ENCODE measurements at places on chromosomes 13 and 19.

DNA sequence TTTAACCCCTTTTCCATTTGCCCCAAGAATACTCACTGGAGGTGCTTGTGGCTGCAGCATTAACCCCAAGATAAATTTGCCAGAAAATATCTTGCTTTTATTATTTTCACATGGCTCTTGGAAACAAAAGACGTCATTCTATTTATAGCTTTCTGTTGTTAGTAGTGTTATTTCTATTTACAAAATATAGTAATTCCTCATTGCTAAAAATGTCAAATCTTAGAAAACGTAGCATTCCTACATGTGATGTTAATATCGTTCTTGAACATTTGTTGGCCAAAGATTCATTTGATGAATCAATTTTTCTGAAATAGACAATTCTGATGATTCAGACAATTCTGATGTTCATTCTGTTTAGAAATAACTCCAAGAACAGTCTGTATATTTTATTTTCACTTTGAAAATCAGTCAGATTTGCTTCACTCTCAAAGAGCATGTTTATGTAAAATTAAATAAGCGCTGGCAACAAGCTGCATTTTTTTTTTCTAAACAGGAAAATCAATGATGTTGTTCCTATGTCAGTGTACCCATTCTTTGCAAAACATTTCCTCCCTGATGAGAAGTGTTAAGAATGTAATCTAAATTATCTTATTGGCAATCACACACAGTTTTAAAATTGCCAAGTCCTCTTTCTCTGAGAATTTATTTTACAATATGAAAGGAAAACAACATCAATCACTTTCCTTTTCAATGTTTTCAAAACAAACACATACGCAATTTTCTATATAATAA lies 334.0 kb downstream of the KCTD12 start:
- DNase-seq = no peak

GRCh38 chr19:51803519-51803918 lies 8.6 kb downstream of the FPR3 start:
- DNase-seq = no peak

DNA sequence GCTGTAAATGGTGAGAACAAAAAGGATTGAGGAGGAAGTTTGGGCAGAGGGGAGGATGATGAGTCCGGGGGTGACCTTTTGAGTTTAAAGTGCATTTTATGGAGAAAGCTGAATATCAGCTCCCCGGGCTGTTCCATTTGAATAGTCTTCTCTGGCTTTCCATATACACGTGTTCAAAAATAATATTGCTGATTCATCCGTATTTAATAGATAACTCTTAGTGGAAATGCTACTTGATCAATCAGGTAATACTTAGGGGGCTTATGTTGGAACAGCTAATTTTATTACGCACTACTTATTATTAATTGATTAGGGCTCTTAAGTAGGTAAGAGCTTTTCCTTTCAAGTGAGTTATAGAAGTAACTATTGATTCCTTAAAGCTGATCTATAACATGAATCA lies 76.4 kb downstream of the ERCC5 start:
- DNase-seq = no peak

GRCh38 chr13:43079392-43079931 lies 56.1 kb downstream of the DNAJC15 start:
- no peak for DNase-seq

- DNase-seq = no peak
Observed at GRCh38 chr13:72195044-72195704, 328.2 kb upstream of the DACH1 start.

DNA sequence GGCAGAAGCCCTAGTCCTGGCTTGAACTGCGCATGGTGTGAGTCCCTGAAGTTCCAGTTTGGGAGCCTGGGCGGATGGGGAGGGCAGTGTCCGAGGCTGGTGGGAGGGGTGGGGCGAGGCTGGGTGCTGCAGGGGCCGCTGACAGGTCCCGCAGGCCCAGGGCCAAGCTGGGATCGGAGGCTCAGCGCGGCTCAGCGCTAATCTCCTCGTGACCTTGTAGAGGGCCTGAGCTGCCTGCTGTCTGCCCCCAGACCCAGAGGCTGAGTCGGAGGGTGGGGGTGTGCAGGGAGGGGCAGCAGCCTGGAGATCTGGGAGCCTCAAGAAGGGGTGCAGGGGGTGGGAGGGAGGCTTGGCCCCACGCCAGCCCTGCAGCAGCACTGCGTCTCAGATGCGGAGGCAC lies 3.0 kb downstream of the ATP1A3 start:
- DNase-seq = no peak

GRCh38 chr19:22526661-22527272 lies 104.6 kb upstream of the ZNF98 start:
- no peak for DNase-seq

- DNase-seq = no peak
Observed at GRCh38 chr19:29293736-29294342, 80.9 kb upstream of the UQCRFS1 start.

DNA sequence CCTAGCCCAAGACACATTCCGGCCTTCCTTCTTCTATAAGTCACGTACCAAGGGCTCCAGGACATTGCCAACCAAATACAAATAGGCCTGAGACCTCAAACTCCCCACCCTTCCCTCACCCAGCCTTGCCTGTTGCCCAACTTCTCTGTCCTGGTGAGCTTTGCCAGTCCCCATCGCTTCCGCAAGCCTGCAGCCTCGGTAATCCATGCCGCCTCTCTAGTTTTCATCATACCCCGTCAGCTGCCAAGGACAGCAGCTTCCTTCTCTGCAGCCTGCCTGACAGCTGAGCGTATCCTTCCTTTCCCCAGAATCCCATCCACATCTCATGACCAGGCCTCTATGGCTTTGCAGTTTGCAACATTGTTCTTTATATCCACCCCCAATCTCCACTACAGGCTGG lies 36.6 kb upstream of the POMP start:
- DNase-seq = peak; percentile 67

DNA sequence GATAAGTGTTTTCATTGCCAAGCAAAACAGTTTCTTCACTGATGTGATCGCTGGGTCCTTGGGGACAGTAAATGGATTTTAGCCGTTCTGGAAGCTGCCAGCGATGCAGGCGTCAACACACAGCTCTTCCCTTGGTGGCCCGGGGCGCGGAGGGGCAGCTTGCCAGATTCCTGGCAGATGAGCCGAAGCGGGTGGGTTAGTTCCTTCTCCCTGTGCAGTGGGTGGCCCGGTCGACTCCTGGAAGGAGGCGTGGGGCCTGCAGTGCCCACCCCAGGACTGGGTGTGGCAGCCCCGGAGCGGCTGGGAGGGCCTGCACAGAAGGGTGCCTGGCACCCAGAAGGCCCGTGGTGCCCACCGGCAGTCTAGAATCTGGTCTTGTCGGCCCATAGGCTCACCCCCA lies 69.0 kb downstream of the KDM4B start:
- no peak for DNase-seq

DNA sequence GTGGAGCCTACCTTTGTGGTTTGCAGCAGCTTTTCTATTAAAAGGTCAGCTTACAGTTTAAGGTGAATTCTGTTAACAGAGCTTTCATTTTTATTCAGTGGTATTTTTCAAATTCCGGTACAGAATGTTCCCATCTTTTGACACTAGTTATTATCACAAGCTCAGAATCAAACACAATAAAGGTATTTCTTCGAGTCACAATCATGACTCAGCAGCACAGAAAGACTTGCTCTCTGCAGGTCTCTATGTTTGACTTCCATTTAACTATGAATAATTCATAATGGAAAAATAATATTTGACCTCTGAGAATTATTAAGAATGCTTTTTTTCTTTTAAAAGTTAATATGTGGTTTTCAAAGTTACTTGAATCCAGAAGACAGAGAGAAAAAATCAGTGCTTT lies 28.2 kb downstream of the DACH1 start:
- DNase-seq = no peak

- DNase-seq = no peak
Observed at GRCh38 chr13:37473035-37473434, 125.5 kb downstream of the POSTN start.

DNA sequence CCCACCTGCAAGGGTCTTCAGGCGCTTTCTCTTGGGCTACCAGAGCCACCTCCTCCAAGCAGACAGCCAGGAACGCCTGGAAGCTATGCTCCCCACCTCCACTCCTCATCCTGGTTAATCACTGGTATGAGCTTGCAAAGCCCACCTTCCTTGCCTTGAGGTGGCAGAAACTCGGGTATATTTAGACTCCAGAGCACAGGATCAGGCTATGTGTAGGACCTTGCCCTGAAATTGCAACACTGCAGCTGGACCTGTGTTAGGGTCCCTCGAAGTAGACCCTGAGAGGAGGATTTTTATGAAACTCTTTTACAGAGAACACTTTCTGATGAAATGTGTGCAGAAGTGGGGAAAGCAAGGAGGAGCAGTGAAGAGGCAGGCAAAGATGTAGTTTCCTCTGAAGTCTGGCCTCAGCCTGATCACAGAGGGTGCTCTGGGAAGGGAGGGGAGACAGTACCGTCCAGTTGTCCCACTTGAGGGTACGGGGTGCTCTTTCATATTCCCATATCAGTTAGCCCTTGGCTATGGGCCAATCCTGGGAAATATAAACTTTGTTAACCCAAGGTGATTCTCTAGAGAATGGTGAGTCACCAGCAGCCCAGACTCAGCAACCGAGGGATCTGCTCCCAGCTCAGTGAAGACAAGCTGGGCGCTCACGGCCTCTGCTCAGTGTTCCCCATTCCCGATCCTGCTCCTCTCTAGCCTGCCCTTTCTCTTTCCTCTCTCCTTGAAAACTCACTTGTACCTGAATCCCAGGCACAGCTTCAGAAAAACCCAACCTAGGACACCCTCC lies 157.9 kb downstream of the UQCRFS1 start:
- no peak for DNase-seq

DNA sequence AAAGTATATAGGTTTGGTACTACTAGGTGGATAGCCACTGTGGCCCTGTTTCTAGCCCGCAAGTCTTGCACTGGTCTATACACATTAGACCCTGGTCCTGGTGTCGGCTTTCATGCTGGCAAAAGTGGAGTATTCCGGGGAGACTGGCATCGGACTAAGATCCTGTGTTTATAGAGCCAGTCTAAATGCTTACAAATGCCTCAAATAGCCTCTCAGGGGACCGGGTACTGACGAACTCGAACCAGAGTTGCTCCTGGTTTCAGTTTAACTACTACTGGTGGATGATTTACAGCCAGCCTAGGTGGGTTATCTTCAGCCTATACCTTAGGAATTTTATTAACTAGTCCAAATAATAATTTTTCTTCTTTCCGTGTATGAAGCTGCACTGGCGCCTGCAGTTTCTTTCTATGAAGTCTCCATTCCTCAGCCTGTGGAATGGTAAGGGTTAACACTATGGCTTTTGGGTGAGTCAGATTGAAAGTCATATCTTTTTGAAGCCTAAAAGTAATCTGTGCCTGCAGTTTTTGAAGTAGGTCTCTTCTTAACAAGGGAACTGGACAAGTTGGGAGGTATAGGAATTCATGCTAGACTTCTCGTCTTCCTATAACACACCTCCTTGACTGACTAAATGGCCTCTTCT lies 51.3 kb downstream of the OR10H4 start:
- no peak for DNase-seq

DNA sequence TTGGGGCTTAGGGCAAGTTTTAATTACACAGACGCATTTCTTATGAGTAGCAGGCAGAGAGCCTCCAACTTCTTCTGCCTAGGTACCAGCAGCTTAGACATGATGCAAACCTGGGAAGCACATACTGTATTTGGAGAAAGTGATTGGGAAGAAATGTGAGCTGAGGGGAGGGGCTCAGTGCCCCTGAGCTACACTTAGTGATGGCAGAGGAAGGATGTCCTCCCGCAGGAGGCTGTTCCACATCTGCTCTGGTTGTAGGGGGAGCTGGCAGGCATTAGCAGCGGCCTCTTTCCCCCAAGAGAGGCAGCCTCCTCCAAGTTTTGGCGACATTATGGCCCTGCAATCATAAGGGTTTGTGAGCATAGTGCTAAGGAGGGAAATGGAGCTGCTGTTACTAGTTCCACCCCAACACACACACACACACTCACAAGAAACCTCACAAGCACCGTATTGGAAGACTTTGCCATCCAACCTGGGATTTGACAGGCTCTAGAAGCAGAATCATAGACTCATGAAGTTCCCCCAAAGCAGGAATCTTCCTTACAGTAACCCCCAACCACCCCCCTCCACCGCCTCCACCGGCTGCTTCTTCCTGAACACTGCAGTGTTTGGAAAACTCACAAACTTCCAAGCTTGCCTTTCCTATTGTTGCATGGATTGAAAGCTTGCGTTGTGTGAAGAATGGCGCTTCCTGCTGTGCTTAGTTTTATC lies 3.3 kb downstream of the ALOX5AP start:
- no peak for DNase-seq

GRCh38 chr19:38307076-38307475 lies 3.0 kb downstream of the C19orf33 start:
- DNase-seq = no peak

- DNase-seq = no peak
Observed at GRCh38 chr19:1496714-1497577, 6.0 kb downstream of the REEP6 start.

DNA sequence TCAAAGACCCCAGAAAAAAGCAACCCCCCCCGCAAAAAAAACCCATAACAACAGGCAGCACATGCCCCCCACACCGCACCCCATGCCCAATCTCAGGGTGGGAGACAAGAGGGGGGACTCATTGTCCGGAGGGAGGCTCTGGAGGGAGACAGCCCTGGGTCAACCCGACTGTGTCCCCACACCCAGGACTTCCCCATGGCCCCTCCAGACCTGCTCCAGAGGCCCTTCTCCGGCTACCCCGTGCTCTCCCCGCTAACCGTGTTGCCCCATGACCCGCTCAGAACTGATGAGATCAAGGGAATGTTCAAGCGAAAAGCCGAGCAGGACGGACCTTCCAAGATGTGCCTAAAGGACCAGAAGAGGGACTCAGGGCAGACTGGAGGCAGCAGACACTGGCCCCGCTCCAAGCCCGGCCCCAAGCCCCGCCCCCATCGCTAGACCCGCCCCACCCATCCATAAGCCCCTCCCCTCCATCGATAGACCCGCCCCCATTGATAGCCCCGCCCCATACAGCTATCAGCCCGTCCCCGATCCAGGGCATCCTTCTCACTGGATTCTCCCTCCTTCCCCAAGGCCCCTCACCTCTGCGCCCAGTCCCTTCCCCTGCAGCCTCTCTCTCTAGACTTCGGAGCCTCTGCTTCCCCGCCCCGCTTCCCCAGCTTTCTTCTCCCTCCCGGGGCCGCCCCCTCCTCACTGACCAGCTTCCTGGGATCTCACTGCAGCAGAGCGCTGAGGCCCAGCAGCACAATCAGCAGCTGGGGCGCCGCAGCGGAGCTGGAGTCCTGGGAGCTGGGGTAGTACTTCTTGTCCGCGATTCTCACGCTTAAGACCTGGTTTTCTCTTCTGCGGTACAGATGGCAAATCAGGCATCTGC lies 2.2 kb downstream of the BST2 start:
- DNase-seq = no peak

- DNase-seq = no peak
Observed at GRCh38 chr19:39481229-39481545, 549 bp downstream of the TIMM50 start.

GRCh38 chr13:97723655-97724054 lies 229.8 kb upstream of the IPO5 start:
- no peak for DNase-seq

DNA sequence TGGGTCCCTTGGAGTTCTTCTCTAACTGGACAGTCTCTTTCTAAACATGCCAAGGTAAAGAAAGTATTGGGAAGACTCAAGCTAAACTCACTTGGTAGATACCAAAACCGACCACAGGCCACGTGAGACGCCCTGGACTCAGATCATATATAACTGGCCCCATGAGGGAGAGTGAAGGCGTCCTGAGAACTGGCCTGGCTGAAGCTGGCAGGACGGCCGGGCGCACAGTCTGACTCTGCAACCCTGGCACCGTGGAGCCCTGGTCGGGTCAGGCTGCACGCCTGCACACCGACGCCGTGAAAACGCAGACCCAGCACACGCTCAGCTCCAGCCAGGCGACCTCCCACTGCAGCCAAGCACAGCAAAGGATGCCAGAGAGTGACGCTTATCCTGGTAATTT lies 122.5 kb upstream of the SPACA7 start:
- DNase-seq = no peak
